Stimulated activated CD4-positive, alpha-beta T cell treated with anti-CD3 and anti-CD28 coated beads, Interleukin-1b, Interleukin-23, amount 100 ng/mL, for 48 hours (primary cell): ENCODE measurements at places on chromosomes 2 and 18.

DNA sequence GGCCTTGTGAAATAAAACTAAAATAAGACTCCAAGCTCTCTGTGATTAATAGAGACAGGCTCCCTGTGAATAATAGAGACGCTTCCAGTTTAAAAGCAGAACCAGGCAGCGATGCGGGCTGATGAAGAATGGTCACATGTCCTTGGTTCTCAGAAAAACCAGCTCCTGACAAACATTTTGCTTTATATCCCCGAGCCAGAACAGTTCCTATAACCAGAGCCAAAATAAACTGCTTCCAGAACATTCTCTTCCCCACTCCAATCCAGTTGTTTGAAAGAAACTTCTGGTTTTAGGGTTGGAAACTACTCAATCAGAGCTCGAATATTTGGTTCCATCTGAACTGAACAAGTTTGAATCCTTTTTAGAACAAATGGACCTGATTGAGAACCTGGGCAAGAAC lies 213.7 kb downstream of the TSN start:
- no peak for DNase-seq

DNA sequence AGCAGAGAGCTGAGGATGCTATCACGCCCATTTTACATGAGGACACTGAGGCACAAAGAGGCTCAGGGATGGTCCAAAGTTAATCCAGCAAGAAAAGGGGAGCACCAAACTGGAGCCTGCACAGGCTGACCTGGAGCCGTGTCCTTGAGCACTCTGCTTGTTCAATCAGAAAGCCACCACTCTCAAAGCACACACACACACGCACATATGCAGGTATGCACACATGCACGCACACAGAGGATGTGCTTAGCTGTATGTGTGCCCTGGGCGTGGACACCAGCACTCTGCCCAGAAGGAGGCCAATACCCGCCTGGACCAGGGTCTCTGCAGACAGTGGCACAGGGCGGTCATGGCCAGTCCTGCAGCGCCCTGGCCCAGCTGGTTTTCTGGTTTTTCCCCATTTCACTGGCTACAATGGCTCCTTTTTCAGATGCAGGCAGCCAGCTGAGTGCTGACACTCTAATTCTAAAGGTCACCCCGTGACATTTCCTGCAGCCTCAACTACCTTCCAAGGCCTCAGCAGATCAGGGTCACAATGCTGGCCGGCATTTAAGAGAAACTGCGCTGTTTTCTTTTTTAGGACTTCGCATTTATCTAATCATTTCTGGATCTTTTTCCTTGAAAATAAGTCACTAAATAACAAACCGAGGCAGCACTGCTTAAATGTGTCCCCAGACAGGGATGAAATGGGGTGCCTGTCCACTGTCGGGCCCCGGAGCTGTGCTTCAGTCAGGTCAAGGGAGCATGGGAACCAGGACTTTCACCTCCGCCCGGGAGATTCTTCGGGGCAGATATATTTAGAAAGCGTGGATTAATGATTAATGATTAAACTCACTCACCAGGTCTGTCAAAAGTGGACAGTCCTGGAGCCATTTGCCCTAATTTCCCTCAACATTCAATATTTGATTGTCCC lies 104.5 kb downstream of the HDAC4 start:
- DNase-seq: no peak

DNA sequence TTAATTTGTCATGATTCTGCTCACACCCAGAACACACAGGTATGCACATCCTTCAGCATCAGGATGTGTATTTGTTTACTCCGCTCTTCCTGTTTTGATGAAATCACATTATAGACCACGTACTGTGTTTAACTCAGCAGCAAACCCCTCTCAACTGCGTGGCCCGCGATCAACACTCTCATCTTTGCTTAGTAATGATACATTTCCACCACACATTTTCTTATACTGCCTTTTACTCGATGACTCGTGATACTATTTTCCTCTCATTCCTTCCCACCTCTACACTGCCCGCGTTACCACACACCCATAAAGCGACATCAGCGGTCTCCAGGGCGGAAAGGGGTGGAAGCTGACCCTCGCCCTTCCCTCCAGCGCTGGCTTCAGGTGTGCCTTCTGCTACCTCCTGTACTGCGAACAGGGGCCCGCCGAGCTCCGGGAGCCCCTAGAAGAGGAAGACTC lies 1.3 kb downstream of the NETO1 start:
- DNase-seq: no peak

DNA sequence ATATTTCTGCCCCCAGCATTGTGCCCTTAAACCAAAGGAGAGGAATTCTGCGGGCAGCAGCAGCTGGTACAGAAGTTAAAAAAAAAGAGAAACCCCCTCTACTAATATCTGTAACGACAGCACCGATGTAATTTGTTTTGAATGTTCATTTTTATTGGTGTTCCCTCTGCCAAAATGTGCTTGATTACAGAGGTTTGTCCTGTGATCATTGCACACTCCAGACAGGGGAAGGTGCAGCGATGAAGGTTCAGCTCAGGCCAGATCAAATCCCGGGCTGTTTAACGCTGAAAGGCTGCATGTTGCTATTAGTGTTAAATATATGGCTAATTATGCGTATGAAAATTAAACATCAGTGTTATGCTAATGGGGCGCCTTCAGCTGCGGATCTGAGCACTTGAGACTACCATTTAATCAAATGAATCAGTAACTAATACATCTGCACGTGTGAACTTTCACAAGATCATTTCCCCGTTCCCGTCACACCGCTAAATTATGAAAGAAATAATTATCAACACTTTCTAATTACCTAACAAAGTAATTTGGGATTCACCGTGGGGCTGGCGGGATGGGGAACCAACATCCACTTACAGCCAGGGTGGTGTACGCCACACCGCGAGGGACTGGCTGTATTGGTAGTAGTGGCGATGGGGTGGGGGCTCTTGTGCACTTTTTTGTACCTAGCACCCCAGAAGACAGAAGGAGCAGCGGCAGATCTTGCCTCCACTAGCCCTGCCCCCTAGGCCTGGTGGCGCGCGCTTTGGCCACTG lies 1.5 kb upstream of the DLX1 start:
- DNase-seq: no peak

- no peak for DNase-seq
Observed at GRCh38 chr2:176392744-176393414, 123.6 kb downstream of the MTX2 start.

DNA sequence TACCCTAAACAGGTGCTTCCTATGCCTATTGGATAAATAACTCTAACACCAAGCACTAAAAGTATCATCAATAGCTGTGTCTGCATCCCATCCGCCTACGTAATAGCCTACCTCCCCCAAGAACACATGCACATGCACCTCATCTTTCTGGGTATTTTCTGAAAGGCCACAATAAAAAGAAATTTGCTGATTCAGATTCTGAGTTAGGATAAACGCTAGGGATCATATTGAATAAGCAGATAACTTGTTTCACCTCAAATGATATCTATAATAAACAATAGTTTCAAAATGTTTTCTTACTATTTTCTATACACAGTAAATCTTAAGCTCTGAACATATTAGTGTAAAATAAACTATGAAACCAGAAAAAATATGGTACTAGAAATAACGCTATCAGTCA lies 112.9 kb downstream of the XIRP2 start:
- DNase-seq: no peak

DNA sequence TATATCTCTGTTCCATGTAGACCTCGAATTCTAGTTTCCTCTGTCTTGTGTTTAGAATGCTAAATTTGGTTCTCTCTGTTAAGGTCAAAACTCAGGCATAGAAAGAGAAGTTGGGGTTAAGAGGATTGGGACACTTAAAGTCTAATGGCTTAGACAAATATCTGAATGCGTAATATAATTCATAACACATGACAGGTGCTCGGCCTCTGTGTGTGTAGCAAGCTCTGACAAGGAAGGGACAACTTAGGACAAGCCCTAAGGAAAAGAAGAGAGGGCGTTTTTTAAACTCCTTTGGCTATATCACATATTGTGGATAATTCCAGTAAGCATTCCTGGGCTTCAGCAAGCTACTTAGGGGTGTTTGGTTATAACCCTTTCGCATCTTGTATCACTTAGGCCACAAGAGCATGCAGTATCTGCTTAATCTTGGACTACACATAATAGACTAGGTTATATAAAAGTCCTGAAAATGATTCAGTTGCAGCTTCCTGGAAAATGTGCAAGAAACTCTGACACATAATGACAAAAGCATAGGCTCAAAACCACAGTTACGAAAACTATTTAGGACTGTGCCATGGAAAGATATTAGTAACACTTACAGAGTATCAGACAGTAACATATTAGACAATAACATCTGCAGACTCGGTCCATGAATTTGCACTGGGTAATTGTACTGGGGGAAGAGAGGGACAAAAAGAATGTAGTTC lies 16.1 kb upstream of the CREB1 start:
- no peak for DNase-seq

GRCh38 chr2:1256632-1257324 lies 156.5 kb upstream of the TPO start:
- DNase-seq: no peak
